CD8-positive, alpha-beta memory T cell (primary cell): ENCODE measurements at places on chromosomes 1 and 21. TPM values are rescaled to one million over a fixed set of nuclear protein-coding genes. Genes with fewer than 3 reads are reported as not detected.

- peaks cover 49% of the 10 kb centered on the region for H3K4me1 ChIP-seq
- no peak overlapping the region for H3K27ac ChIP-seq
- DNase-seq, result peak; percentile 44
These were observed 84.6 kb downstream of the SYT2 start for GRCh38 chr1:202625416-202626360.

DNA sequence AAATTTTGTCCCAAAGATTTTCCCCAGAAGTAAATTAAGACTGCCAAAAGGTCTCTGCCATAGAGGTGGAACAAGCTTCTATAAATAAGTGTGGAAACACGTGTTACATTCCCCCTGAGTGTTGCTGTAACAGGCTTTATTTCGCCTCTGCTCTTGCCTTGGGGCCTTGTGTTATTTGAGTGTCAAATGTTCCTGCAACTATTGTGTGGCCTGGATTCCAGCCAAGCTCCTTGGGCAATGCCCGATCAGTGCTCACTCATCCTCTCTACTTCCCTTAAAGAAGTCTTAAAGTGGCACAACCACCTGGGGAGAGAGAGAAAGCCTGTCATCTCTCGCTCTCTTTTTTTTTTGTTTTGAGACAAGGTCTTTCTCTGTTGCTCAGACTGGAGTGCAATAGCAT lies 156.7 kb downstream of the NR5A2 start:
- no peaks in the 10 kb centered on the region for H3K4me1 ChIP-seq
- no peaks in the 10 kb centered on the region for H3K27me3 ChIP-seq
- no peak overlapping the region for H3K27ac ChIP-seq
- H3K4me3 ChIP-seq, result no peak overlapping the region
- H3K36me3 ChIP-seq, result no peaks in the 10 kb centered on the region

DNA sequence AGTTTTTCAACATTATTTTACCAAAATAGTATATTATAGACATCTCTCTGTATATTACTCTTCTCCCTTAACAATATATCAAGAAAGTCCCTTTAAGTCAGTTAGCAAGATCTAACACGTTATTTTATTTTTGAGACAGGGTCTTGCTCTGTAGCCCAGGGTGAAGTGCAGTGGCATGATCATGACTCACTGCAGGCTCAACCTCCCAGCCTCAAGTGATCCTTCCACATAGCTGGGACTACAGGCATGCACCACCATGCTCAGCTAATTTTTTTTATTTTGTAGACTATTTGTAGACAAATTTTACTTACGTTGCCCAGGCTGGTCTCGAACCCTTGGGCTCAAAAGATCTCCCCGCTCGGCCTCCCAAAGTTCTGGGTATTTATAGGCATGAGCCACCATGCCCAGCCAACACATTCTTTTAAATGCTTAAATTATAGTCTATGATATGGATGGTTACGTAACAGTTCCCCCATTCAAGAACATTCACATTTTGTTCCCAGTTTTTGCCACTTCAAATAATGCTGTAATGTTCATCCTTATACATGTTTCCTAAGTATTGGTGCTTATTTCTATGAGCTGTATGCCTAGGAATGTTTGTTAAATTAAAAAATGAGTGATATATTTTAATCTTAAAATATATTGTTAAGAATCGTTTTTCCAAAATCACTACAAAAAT lies 70.4 kb downstream of the TUT4 start:
- DNase-seq, result no peak
- no peaks in the 10 kb centered on the region for H3K27me3 ChIP-seq
- peaks cover 5% of the 10 kb centered on the region for H3K36me3 ChIP-seq
- H3K27ac ChIP-seq, result no peak overlapping the region

GRCh38 chr1:90291431-90292216 lies 296.7 kb downstream of the ZNF326 start:
- H3K36me3 ChIP-seq, result no peaks in the 10 kb centered on the region
- H3K4me3 ChIP-seq, result no peak overlapping the region
- H3K4me1 ChIP-seq, result no peaks in the 10 kb centered on the region
- no peak for DNase-seq
- H3K27me3 ChIP-seq, result no peaks in the 10 kb centered on the region

GRCh38 chr1:45038661-45039364 lies 26.8 kb downstream of the UROD start:
- H3K27ac ChIP-seq, result no peak overlapping the region
- H3K36me3 ChIP-seq, result no peaks in the 10 kb centered on the region
- H3K27me3 ChIP-seq, result no peaks in the 10 kb centered on the region
- no peak overlapping the region for H3K4me3 ChIP-seq
- no peak for DNase-seq
- no peaks in the 10 kb centered on the region for H3K4me1 ChIP-seq

Gene SPATA1
- total RNA-seq, result 0.69 TPM

Gene PPIAL4G
- total RNA-seq, result 0.44 TPM

Gene GSTM1
- total RNA-seq, result not detected

Gene VHLL
- not detected for total RNA-seq

Gene SLC45A1
- total RNA-seq, result 0.31 TPM
